Spleen (tissue), 13 donors: ENCODE measurements at places on chromosomes 12 and 14. TPM values are rescaled to one million over a fixed set of nuclear protein-coding genes. Genes with fewer than 3 reads are reported as not detected.
A peak's percentile ranks its signal among the peaks of the same experiment; 100 is the strongest.

DNA sequence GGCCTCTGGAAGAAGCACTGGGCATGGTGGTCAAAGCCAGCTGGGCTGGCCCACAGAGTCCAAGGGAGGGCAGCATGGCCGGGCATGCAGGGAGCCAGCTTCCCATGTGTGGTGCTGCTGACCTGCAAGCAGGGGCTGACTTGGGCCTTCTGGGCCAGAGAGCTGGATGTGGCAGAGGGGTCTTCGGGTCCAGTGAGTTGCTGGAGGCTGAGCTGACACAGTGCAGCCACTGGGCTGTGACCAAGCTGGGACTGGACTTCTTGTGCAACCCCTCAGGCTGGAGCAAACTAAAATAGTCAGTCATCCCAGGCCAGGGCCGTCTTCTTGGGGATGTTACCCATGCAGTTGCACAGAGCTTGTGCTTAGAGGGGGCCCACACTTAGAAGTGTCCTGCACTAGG is 7.3 kb upstream of the RIN3 start:
- H3K27me3 ChIP-seq = no peaks in the 10 kb centered on the region
- peak; percentile 74 for DNase-seq
- no peak overlapping the region for H3K27ac ChIP-seq
- H3K4me1 ChIP-seq = peaks cover 39% of the 10 kb centered on the region

DNA sequence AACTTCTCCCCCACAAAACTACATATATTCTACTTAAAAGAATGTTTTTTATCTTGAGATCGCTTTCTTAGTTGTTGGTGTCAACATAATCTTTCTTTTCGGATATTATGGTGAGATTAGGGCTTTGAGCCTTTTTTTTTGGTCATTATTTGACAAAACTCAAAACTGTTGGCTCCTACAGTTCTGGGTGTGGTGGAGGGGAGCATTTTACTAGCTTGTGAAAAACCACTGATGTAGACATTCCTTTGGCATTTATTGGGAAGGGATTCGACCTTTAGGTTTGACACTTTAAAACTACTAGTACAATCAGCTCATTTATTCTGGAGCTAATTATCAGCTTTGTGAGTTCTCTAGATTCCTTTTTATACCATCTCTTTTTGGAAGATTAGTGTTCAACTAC is 24.4 kb downstream of the MSRB3 start:
- peaks cover 18% of the 10 kb centered on the region for H3K4me1 ChIP-seq
- H3K4me3 ChIP-seq = no peak overlapping the region
- no peak overlapping the region for H3K27ac ChIP-seq
- DNase-seq = no peak
- H3K36me3 ChIP-seq = no peaks in the 10 kb centered on the region

DNA sequence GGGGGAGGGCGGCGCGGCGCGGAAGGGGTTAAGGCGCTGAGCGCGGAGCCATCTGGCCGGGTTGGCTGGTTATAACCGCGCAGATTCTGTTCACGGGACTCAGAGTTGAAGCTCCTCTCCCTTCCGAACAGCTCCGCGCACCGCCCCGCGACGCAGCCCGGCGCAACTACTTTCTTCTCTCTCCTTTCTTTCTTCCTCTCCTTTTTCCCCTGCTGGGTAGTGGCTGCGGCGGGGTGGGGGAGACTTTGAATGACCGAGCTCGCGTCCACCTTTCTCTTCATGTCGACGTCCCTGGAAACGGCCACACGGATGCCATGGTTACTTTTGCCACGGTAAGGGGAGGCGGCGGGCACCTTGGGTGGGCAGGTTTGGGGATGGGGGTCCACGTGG is at the start of gene NTF3:
TSS of gene NTF3 (plus strand) at position 98 of the 390 bp plus-strand sequence. CDS start at position 315, 217 bp downstream.
- peaks cover 23% of the 10 kb centered on the region for H3K27me3 ChIP-seq
- H3K4me3 ChIP-seq = peak within 1 kb of the TSS; percentile 27
- peaks cover 12% of the 10 kb centered on the region for H3K4me1 ChIP-seq
- no peaks in the 10 kb centered on the region for H3K36me3 ChIP-seq
- no peak for DNase-seq

DNA sequence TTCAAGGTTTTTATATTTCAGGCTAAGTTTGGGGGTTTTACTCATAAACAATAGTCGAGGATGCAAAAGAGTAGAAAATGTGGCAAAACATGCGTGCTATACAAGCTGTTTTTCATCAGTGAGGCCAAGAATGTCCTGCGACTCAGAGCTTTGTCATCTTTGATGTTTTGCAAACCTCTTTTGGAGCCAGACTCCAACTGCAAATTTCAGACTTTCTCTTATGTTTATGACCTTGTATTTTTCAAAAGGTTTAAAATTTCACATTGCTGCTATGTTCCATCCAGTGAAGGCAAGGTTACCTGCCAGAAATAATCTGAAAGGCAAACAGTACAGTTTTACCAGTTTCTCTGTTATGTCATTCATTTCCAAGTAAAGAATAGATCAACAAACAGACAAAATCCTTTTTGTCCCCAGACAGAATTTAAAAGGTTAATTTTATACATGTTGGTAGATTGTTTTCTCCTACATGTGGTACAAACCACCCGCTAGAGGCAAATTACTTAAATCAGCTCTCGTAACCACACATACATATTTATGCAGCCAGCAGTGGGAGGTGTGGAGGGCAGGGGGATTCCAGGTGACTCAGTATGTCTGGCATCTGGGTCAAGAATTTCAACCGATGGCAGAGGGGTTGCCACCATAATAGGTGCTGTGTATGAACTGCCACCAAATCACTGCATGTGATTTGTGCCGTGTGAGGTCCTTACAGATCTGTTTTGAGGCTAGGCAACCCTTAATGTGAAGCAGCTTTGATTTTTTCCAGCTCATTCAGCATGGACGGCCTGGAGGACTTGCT is 119.8 kb upstream of the CPM start:
- no peak overlapping the region for H3K4me3 ChIP-seq
- no peaks in the 10 kb centered on the region for H3K4me1 ChIP-seq
- no peaks in the 10 kb centered on the region for H3K27me3 ChIP-seq

DNA sequence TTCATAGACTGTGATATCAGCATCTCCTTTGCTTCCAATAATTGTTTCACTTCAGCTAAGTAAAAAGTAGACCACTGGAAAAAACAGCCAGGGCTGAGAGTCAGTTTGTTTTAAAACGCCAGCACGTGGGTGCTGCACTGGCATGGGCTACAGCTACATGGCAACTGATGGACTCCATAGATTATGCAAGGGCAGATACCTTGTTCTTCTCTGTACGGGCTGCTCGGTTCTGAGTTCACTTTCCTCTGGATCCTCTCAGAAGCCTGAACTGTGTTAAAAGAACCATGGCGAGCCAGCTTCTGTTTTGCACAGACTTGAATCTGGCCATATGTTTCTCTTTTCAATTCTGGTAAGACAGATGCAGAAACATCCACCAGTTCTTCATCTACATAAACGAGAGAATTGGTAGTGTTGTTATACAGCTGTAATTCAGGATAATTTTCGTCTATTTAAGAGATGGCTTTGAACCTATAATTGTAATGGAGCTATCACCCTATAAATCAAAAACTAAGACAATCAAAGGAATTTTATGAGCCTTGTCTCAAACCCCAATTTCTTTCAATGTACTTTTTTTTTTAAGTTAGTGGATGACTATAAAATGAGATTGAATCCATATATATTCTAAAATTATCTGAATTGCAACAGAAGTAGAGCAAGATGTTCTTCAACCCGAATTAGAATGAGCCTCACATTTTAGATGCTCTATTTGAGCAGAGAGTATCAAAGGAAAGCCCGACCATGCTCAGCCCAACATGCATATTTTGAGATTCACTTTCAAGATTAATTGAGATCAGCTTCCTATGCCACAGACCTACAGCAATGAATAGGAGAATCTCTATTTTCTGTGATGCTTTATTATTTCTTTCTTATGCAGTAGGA is 31.5 kb downstream of the E2F7 start:
- no peaks in the 10 kb centered on the region for H3K4me1 ChIP-seq
- H3K4me3 ChIP-seq = no peak overlapping the region
- H3K27ac ChIP-seq = no peak overlapping the region
- no peaks in the 10 kb centered on the region for H3K27me3 ChIP-seq

DNA sequence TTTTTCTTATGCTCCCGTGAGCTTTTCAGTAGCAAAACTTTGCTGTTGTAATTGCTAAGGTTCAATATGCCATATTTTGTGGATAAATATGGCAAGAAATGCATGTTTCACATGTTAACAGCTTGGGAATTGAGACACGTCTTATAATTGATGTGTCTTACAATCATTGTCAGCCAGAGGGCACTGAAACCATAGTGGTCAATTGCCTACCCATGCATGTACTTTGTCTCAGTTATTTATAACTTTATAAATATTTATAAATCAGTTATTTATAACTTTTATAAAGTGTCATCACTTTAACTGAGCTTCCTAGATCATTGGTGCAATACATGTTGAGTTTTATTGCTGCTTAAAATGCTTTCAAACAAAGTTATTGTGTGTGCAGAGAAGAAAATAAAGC is 82.0 kb downstream of the CATSPERB start:
- no peaks in the 10 kb centered on the region for H3K27me3 ChIP-seq
- no peaks in the 10 kb centered on the region for H3K36me3 ChIP-seq
- DNase-seq = no peak
- no peak overlapping the region for H3K4me3 ChIP-seq

DNA sequence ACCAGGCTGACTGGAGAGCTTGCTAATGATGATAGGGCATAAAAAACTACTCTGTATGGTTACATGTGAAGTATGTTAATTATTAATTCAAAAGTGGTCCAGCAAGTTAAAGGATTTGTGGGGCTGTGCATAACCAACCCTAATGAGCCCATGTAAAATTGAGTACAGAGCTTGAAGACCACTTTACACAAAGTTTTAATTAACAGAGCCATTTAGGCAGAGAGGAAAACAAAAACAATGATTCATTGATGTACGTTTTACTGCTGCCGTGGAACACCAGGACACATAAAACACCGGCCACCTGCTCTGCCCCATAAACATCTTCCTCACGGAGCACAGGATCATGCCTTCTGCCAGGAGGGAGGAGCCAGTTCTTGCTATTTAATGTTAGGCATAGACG is 83.5 kb downstream of the RIMBP2 start:
- no peaks in the 10 kb centered on the region for H3K36me3 ChIP-seq
- no peaks in the 10 kb centered on the region for H3K4me1 ChIP-seq
- no peak overlapping the region for H3K4me3 ChIP-seq

- peaks cover 85% of the 10 kb centered on the region for H3K4me1 ChIP-seq
- H3K4me3 ChIP-seq = no peak overlapping the region
- H3K36me3 ChIP-seq = no peaks in the 10 kb centered on the region
- peak overlapping the region; percentile 45 for H3K27ac ChIP-seq
- no peaks in the 10 kb centered on the region for H3K27me3 ChIP-seq
These were observed 217.4 kb downstream of the SLC41A2 start for GRCh38 chr12:104740668-104741067.

DNA sequence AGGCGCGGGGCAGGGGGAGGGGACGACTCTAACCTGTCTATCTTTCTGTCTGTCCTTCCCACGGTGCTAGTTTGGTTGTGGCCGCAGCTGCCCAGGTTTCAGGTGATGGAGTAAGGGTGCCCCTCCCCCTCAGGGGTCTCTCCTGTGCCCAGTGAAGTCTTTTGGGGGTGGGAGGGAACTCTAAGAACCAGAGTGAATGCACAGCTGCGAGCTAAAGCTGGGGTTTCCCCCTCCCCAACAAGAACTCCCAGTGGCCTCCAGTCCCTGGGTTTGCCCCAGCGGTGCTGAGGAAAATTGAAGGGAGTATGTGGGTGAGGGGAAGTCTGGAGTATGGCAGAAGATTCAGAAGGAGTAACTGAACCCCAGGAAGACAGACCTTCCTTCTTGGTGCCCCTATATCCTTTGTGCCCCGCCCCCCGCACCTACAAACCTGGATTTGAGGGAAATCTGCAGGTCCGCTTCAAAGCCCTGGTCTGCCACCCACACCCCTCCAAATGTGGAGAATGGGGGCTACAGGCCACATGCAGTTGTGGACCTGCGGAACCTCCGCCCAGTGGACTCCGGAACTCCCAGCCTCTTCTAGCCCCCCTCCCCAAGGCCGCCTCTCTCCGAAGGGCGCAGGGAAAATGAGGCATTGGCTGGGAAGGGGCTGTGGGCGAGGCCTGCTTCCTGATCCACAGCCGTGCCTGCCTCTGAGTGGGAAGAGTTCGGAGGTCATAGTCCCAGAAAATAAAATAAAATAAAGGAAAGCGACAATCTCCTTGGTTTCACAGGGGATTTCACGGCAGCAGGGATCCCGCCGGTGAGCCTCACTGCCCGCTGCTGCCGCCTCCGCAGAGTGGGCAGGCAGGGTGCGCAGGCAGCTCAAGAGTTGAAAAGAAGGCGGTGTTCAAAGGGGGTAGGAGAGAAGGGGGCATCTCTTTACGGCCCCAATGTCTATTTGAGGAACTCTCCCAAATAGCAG is 3.4 kb upstream of the HOXC9 start:
- no peaks in the 10 kb centered on the region for H3K36me3 ChIP-seq
- H3K27ac ChIP-seq = no peak overlapping the region
- peaks cover 44% of the 10 kb centered on the region for H3K4me1 ChIP-seq
- peak; percentile 64 for DNase-seq
- peak overlapping the region; percentile 49 for H3K4me3 ChIP-seq
- H3K27me3 ChIP-seq = peaks cover 100% of the 10 kb centered on the region

DNA sequence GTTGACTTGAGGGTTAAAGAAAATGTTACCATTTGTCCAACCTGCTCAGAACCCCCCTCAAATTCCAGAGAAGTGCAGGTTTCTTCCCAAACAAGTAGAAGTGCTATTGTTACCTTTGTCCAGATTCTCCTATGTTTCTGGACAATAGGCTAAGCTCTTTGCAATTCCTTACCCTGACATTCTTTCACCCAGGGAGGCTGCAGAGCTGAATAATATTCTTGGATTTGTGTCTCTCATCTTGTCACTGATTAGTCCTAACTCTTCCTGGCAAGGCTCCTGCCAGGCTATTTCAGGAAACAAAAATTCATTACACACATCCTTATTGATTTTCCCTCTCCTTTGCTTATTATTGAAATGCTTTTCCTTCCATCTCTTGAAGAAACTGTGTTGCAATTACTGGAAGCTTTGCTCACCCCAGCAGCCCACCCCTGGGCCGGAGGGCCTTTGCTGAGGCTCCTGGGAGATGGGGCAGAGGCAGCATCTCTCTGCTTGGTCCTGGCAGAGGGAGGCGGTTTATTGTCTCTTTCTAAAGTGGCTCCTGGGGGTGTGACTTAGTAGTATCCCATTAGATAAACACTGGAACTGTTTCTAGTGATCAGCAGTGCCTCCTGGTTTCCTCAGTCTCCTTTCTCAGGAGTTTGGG is 207.5 kb upstream of the PELI2 start:
- H3K27me3 ChIP-seq = no peaks in the 10 kb centered on the region
- H3K36me3 ChIP-seq = no peaks in the 10 kb centered on the region
- no peak for DNase-seq
- H3K27ac ChIP-seq = no peak overlapping the region
- H3K4me3 ChIP-seq = no peak overlapping the region

- no peak overlapping the region for H3K27ac ChIP-seq
- no peak overlapping the region for H3K4me3 ChIP-seq
- DNase-seq = no peak
- H3K27me3 ChIP-seq = no peaks in the 10 kb centered on the region
- H3K36me3 ChIP-seq = peaks cover 86% of the 10 kb centered on the region
These were observed 8.6 kb downstream of the BRAP start for GRCh38 chr12:111677186-111677585.

GRCh38 chr12:23556661-23557060 is 392.8 kb downstream of the SOX5 start:
- no peak for DNase-seq
- no peaks in the 10 kb centered on the region for H3K36me3 ChIP-seq
- H3K27me3 ChIP-seq = no peaks in the 10 kb centered on the region
- H3K4me1 ChIP-seq = no peaks in the 10 kb centered on the region
- no peak overlapping the region for H3K27ac ChIP-seq
- H3K4me3 ChIP-seq = no peak overlapping the region

- H3K36me3 ChIP-seq = peaks cover 6% of the 10 kb centered on the region
- peaks cover 48% of the 10 kb centered on the region for H3K4me1 ChIP-seq
- peak overlapping the region; percentile 85 for H3K27ac ChIP-seq
- no peaks in the 10 kb centered on the region for H3K27me3 ChIP-seq
These were observed 1.3 kb upstream of the IGFBP6 start for GRCh38 chr12:53096089-53096741.

The KRT74 gene
- not detected for total RNA-seq

The ACOT6 gene
- total RNA-seq = not detected

The GMFB gene
- total RNA-seq = 34.9 TPM
